CD4-positive, alpha-beta T cell treated with Interleukin-2 at 100 ng/mL for 4 hours (primary cell): ENCODE measurements at places on chromosomes 11 and 22.
A peak's percentile ranks its signal among the peaks of the same experiment; 100 is the strongest.

DNA sequence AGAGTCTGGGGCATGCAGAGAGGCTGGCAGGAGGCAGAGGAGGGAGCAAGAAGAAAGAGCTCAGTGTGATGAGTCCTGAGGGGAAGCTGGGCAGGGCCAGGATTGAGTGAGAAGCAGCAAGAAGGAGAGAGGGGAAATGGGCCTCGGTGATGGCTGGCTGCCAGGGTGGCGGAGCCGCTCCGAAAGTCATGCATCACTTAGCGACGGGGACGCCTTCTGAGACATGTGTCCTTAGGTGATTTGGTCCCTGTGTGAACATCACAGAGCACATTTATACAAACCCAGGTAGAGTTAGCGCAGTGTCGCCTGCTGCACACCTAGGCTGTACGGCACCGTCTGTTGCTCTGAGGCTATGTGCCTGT lies 15.1 kb downstream of the TBC1D22A start:
- peak; percentile 26 for DNase-seq

DNA sequence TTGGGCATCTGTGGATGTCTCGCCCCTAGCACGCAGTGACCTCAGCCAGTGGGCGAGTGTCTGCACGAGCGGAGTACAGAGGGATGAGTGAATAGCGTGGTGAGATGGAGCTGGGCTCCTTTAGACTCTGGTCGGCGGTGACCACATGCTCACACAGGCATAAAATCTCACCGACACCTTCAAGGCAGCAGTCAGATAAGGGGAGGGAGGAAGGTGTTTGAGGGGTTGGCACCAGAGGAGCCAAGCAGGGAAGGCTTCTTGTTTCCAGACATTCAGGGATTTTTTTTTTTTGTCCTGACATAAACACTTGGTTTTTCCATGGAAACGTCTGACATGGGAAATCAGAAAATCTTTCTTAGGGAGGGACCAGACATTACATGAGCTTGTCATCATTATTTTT lies 35.8 kb downstream of the GRIK4 start:
- no peak for DNase-seq

GRCh38 chr22:50293441-50294318 lies 13.8 kb downstream of the PLXNB2 start:
- DNase-seq, result no peak

- no peak for DNase-seq
Measured at GRCh38 chr11:67374571-67375281, 1.3 kb upstream of the CLCF1 start.

DNA sequence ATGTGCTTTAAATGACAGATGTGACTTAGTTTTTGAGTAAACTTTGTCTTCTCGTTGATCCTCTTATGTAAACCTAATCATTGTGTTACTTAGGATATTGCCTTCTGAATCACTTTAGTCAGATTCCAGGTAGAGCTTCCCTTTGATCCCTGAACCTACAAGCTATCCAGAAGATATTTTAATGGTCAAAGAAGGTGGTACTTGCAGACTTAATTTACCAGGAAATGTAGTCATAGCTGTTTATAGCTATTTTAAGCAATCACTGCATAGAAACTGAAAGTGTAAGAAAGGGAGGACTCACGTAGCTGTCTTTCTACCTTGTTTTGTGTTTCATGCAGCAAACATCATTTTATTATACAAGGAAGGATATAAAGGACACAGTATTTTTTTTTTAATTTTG lies 189.5 kb downstream of the DDX10 start:
- DNase-seq, result peak; percentile 27

DNA sequence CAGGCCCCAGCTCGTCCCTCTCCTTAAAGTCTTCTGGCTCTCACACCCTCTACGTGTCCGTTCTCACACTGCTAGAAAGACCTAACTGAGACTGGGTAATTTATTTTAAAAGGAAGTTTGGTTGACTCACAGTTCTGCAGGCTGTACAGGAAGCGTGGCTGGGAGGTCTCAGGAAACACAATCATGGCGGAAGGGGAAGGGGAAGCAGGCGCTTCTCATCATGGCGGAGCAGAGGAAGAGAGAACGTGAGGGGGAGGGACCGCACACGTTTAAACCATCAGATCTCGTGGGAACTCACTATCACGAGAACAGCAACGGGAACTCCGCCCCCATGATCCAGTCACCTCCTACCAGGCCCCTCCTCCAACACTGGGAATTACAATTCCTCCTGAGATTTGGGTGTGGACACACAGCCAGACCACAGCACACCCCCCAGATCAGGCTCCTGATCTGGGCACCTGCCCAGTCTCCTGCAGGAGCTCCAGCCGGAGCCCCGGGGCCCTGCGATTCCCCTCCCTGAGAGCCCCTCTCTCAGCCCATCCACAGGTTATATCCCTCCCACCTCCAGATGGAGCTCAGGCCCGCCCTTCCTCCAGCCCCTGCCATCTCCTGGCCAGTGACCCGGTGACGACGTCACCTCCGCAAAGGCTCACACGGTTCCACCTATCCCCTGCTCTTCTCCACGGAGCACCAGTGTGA lies 170.2 kb downstream of the BRD1 start:
- peak; percentile 81 for DNase-seq

DNA sequence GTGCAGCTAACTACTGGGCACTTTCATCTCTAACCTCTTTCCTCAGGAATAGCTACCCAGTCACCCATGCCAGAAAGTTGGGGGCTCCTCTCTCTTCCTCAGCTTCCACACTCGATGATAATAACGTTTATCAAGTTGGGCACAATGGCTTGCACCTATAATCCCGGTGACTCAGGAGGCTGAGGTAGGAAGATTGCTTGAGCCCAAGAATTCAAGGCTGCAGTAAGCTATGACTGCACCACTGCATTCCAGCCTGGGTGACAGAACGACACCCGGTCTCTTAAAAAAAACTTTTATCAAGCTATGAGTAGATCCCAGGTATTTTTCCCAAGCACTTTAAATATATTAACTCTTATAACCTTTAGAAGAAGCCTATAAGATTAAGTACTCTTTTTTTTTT lies 2.0 kb downstream of the SF3A1 start:
- no peak for DNase-seq

DNA sequence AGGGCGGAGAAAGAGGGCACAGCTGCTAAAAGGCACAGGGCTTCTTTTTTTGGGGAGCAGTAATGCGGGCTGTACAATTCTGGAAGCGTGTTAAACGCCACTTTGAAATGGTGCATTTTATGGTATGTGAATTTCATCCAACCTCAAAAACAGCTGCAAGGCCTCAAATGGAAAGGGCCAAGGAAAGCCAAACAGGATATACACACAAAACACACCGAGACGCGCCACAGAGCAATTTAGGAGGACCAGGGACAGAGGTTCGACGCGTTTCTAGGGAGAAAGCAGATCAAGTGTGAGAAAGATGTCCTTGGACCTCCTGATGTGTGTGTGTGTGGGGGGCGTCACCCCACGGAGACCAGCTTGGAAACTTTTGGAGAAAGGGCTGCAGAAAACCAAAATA lies 31.1 kb downstream of the TSPAN4 start:
- DNase-seq, result no peak

- DNase-seq, result no peak
Measured at GRCh38 chr11:11407763-11408084, 54.7 kb upstream of the CSNK2A3 start.

DNA sequence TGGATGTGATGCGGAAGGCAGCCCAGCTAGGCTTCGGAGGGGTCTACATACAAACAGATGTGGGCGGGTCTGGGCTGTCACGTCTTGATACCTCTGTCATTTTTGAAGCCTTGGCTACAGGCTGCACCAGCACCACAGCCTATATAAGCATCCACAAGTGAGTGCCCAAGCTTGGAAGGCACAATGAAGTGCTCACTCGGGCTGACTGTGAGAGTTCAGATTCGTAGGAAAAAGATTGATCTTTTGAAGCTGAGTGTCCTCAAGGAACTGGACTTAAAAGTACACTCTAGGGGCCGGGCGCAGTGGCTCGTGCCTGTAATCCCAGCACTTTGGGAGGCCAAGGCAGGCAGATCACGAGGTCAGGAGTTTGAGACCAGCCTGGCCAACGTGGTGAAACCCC lies 3.7 kb downstream of the ACAD8 start:
- DNase-seq, result no peak

GRCh38 chr11:26929806-26930517 lies 64.0 kb upstream of the FIBIN start:
- no peak for DNase-seq

DNA sequence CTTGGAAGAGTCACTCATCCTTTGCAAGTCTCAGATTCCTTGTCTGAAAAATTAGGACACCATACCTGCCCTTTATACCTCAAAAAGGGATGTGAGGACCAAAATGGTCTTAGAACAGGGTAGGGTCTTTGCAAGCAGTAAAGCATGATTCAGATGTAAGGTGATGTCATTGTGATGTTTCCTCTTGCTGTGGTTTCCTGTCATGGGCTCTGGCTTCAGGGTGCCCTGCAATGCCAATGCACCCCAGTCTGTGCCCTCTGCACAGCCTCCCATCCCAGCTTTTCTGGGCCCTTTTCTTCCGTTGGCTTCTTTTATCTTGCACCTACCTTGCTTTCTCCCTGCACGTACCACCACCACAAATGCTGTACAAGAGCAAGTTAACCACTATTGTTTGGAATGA lies 87.8 kb upstream of the NNMT start:
- DNase-seq, result peak; percentile 52

DNA sequence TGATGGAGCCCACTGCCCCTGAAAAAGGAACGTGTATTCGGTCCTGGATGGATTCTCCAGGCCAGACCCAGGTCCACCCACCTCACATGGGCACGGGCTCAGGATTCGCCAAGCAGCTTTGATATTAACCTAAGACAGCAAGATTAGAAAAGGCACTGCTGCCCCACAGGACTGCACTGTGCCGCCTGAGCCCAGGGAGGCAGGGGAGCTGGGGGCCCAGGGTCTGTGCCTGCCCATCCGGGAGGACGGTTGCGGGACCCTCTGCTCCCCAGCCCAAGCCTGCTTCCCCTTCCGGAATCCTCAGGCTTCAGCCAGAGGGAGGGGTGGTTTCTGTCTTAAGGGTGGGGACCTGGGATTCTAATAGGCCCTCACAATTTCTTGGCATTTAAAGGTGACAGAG lies 13.5 kb upstream of the VSIG10L2 start:
- DNase-seq, result no peak

DNA sequence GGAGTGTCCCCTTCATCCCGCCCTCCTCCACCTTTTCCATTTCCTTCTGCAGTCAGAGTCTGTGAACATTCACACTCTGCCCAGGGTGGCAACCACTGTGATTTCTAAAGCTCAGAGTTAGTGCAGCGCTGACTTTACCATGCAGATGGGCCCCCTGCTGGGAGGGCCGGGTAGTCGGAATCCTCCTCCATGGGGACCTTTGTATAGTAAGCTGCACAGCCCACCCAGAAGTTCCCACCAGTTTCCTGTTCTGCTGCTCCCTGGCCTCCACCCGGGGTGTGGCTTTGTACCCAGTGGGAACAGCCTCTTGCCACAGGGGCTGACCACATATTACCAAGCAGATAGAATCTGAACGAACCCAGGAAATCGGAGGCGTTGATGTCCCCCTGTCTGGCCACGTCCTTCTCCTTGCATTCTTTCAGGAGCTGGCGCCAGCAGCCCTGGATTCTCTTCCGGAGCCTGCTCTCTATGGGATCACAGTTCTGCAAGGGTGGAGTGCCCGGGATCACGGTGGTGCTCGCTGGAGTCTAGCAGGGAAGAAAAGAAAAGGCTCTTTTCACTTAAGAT lies 125.3 kb downstream of the MPPED1 start:
- no peak for DNase-seq

- no peak for DNase-seq
Measured at GRCh38 chr11:24391167-24391566, 105.7 kb upstream of the LUZP2 start.

DNA sequence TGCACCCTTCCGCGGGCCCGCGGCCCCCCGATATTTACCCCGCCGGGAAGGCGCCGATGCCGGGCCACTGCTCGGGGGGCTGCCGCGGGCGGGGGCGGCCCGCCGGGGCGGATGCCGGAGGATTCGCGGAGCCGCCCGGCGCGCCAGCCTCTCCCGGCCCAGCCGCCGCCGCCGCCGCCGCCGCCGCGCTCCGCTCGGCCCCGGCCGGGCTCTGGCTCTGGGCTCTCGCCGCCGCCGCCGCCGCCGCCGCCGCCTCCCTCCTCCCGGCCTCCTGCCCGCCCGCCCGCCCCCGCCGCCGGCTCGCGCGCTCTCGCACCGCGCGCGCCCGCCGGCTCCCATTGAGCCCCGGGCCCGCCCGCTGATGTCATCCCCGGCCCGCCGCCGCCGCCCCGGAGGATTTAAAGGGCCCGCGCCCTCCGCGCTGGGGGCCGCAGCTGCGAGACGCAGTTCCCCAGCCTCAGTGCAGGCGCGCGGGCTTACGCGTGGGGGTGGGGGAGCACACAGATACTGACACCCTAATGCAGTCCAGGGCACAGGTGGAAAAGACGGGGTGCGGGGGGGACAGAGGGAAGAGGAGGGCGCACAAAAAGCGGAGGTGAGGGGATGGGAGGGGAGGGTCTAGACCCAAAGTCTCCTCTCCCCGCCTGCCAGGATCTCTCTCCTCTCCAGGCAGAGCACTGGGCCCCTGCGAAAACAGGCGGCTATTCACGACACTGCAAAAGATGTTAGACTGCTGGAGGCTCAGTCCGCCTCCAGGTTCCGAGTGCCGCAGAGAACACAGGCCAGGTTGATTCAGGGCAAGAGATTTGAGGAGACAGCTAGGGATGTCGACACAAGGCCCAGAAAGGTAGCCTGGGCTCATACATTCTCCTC lies at the start of gene CSNK1E:
Gene CSNK1E (minus strand): TSS at position 312 of the 873 bp plus-strand sequence. CDS start 3,276 bp downstream, outside the sequence.
- peak; percentile 73 for DNase-seq

GRCh38 chr11:119643212-119643875 lies 85.7 kb downstream of the NECTIN1 start:
- no peak for DNase-seq
